Naive thymus-derived CD4-positive, alpha-beta T cell (primary cell): ENCODE measurements at places on chromosomes 7 and 10. TPM values are rescaled to one million over a fixed set of nuclear protein-coding genes. Genes with fewer than 3 reads are reported as not detected.

GRCh38 chr7:45187089-45187945 is 29.7 kb downstream of the RAMP3 start:
- DNase-seq: no peak
- H3K27me3 ChIP-seq: no peaks in the 10 kb centered on the region
- no peak overlapping the region for H3K27ac ChIP-seq

- H3K27me3 ChIP-seq: no peaks in the 10 kb centered on the region
- H3K4me3 ChIP-seq: no peak overlapping the region
- no peak overlapping the region for H3K27ac ChIP-seq
- no peak for DNase-seq
- H3K4me1 ChIP-seq: no peaks in the 10 kb centered on the region
Measured at GRCh38 chr10:114716811-114717404, 58.8 kb upstream of the ABLIM1 start.

DNA sequence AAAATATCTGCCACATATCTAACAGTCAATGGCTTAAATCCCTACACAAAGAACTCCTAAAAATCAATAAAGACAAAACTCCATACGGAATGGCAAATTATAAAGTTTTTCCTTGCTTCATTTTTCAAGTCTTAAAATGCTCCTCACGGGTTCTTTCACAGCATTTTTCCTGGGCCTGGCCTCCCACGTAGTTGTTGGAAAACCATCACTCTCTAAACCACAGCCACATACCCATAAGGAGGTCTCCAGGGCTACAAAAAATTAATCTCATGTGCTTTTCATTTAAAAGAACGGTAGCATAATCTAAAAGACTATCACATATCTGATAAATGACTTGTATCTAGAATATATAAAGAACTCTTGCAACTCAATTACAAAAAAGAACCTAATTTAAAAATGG is 2.9 kb downstream of the COA1 start:
- H3K27ac ChIP-seq: no peak overlapping the region
- peaks cover 24% of the 10 kb centered on the region for H3K4me1 ChIP-seq
- no peaks in the 10 kb centered on the region for H3K36me3 ChIP-seq
- DNase-seq: no peak
- no peaks in the 10 kb centered on the region for H3K27me3 ChIP-seq

The ENO4 gene
- total RNA-seq: not detected

The OAT gene
- total RNA-seq: 36.7 TPM

GRCh38 chr7:77393954-77394353 is 22.2 kb downstream of the GSAP start:
- peaks cover 14% of the 10 kb centered on the region for H3K36me3 ChIP-seq
- H3K4me1 ChIP-seq: peaks cover 4% of the 10 kb centered on the region
- no peak overlapping the region for H3K27ac ChIP-seq
- H3K27me3 ChIP-seq: no peaks in the 10 kb centered on the region

The GPR37 gene
- total RNA-seq: not detected

- no peaks in the 10 kb centered on the region for H3K4me1 ChIP-seq
- no peak overlapping the region for H3K27ac ChIP-seq
- no peak overlapping the region for H3K4me3 ChIP-seq
- no peaks in the 10 kb centered on the region for H3K36me3 ChIP-seq
Measured at GRCh38 chr7:113137241-113137640, 18.9 kb upstream of the SMIM30 start.
